ENCODE measurements at places on chromosomes 16 and 17. TPM values are rescaled to one million over a fixed set of nuclear protein-coding genes. Genes with fewer than 3 reads are reported as not detected.
A peak's percentile ranks its signal among the peaks of the same experiment; 100 is the strongest.

Gene FAM222B
- total RNA-seq, result 17.6 TPM

DNA sequence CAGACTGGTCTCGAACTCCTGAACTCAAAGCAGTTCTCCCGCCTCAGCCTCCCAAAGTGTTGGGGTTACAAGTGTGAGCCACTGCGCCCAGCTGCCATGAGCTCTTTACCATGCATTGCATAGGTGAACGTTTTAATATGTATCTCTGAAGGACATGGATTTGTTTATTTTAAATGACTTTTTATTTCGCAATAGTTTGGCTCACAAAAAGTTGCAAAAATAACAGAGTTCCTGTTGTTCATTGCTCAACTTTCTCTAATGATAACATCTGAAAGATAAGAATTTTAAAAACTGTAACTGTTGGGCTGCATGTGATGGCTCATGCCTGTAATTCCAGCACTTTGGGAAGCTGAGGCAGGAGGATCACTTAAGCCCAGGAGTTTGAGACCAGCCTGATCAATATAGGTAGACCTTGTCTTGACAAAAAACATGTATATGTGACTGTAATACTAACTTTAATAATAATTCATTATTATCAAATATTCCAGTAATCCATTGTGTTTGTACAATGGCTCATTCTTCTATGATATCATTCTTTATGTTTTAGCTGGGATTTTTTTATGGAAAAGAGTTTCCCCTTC lies 80.1 kb downstream of the ABCC1 start:
- DNase-seq, result no peak

Gene FOXF1
- total RNA-seq, result not detected

Gene ATMIN
- 31.3 TPM for total RNA-seq

DNA sequence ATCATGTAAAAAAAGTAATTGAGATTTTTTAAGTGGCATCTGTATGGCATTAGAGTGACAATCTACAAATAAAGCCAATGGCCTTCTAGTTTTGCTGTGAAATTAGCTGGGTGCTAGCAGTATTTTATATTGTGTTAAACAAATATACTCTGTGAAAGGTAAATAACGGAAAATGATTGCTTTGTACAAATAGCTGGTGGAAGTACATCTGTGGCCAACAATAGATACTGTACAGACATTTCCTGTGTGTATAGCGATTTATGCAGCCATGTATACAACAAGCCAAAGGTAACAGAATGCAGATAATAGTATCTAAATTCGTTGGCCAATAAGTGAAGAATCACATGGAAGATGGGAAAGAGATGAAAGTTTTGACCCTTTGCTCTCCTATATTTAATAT lies 26.6 kb downstream of the IQCK start:
- no peak for DNase-seq

Gene APPBP2
- 35.6 TPM for total RNA-seq

DNA sequence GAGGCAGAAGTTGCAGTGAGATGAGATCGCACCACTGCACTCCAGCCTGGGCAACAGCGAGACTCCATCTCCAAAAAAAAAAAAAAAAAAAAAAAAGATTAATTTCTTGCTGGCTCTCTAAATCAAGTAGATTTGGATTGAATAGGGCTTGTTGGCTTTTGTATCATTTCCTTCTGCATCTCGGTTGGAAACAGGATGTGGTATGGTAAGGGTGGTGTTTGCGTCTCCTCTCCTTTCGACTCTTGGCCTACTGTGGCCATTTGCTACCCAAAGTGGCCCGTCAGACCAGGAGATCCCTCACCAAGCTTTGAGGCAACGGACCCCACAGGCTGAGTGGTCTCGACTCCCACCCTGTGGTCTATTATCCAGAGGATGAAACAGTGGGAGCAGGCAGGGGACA lies 168.0 kb upstream of the IRX3 start:
- DNase-seq, result no peak

DNA sequence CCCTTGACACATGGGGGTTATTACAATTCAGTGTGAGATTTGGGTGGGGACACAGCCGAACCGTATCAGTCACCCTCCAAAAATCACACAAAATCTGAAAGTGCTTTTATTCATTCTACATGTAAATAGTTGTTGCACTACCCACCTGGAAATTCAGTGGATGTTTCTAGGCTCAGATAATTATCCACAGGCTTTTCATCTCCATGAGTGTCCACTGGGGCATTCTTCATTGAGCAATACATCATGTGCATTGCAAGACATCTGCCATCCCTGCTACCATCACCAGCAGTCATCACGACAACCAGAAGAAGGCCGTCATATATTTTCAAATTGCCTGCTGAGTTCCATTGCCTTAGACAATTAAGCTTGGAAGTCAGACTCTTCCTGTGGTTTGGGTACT lies 330.8 kb downstream of the WWOX start:
- no peak for DNase-seq

DNA sequence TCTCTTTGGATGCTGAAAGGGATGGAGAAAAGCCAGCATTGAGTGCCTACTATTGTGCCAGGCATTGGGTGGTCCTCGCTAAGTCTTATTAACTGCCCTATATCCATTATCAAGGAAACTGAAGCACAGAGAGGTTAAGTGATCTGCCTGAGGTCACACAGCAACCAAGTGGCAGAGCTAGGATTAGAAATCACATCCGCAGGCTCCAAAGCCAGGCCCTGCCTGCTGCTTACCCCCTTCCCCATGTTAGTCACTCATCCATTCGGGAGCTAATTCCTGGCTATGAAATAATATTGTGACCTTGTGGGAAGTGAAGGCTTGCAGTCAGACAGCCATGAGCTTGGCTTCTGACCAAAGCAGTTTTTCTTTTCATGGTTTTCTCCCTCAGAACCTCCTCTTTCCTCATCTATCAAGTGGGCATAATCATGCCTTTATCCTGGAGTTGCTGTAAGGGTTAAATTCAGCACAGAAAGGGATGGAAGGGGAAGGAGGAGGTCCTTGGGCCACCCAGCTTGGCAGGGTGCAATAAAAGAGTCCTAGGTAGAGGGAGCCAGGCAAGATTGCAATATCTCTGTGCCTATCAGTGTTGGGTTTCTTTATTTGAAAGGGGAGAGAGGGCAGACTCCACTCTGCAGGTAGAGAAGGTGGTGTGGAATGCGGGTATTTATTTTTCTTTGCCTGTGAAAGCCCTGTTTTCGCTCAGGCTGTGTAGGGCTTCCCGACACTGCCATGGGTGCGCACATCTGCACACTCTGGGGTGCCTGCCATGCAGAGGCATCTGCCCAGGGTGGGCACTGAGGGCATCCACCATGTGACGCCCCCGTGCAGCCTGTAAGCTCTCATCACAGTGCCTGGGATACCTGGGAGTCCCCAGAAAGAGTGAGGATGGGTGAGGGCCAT lies 11.3 kb downstream of the RAI1 start:
- no peak for DNase-seq

GRCh38 chr17:17403899-17404576 lies 72.8 kb upstream of the MED9 start:
- peak; percentile 49 for DNase-seq

DNA sequence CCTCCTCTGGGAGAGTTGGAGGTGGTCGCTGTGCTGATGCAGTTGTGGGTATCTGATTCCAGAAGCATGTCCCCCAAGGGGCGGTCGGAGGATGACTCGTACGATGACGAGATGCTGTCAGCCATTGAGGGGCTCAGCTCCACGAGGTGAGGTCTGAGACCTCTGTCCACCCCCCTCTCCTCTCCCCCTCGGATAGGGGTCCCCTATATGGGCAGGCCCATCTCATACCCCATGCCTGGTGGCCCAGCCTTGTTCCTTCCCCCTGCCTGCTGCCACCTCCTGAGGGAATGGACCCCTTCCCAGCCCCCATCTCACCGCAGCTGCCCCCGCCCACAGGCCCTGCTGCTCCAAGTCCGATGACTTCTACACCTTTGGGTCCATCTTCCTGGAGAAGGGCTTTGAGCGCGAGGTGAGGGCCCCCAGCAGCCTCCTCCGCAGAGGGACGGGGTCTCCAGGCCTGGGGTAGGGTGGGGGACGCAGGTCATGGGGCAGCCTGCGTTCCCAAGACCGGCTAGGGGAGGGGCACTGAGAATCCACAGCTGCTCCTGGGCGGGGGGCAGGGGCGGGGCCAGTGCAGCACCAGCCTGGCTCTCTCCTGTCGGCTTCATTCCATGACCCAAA lies 39.2 kb downstream of the ADCY7 start:
- DNase-seq, result no peak

- DNase-seq, result no peak
These were observed 36.1 kb upstream of the FASN start for GRCh38 chr17:82134101-82134500.

Gene UBN1
- total RNA-seq, result 48.5 TPM

Gene CDH15
- not detected for total RNA-seq

- DNase-seq, result no peak
These were observed 328.2 kb downstream of the NPIPA8 start for GRCh38 chr16:18008356-18008755.

Gene TMEM238L
- not detected for total RNA-seq

GRCh38 chr17:21288571-21289017 lies 4.1 kb downstream of the MAP2K3 start:
- no peak for DNase-seq

Gene SOX9
- not detected for total RNA-seq

Gene XAF1
- total RNA-seq, result 85.5 TPM

DNA sequence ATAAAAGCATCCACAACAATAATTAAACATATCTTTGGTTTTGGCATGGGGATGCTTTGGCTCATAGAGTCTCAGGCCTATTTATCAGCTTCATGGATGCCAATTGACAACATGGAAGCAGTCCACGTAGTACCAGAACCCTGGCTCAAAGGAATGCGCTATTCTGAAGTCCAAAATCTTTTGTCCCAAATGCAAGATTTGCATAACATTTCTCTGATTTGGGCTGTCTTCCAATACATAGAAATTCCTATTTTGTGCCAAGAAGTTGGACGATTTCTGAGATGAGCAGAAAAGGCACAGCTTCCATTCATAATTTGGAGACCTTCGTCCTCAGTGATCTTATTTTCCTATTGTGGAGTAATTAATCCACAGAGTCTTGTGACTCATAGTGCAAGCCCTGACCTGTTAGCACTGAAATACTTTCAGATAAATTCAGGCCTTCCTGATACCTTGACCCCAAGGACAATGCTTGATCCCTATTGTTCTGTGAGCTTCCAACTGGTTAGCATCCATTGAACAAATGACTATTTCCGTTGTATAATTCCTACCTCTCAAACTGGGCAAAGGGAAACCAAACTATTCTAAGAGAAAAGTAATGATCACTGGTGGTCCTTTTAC lies 78.4 kb upstream of the CDH11 start:
- no peak for DNase-seq

GRCh38 chr17:70622368-70623260 lies 453.3 kb downstream of the KCNJ2 start:
- DNase-seq, result no peak

Gene LRRC36
- not detected for total RNA-seq

GRCh38 chr17:19760746-19761145 lies 12.6 kb upstream of the ALDH3A1 start:
- no peak for DNase-seq

Gene HBQ1
- not detected for total RNA-seq

DNA sequence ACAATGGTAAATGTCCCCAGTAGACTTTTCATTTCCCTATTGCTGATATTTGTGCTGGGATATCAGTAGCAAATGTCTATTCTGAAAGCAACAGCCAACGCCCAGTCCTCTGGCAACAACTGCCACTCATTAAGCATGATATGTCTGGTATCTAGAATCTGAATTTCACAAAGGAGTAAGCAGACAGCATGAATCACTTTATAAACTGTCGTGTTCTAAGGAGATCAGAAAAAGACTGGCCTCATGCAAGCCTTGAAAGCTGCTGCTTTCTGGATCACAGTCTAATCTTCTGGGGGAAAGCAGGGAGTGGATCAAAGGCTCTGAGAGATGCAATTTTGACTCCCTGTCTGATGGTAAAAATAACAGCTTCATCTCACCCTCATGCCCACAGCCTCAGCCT lies 153.1 kb upstream of the NOG start:
- DNase-seq, result no peak

Gene ABCA9
- not detected for total RNA-seq

GRCh38 chr17:39634384-39634871 lies 2.5 kb upstream of the STARD3 start:
- no peak for DNase-seq

GRCh38 chr16:674968-675883 lies at the start of gene RHBDL1:
Gene RHBDL1, plus strand, starts transcription at chr16:675671. Its CDS starts 120 bp downstream, at chr16:675791.
- DNase-seq, result no peak

DNA sequence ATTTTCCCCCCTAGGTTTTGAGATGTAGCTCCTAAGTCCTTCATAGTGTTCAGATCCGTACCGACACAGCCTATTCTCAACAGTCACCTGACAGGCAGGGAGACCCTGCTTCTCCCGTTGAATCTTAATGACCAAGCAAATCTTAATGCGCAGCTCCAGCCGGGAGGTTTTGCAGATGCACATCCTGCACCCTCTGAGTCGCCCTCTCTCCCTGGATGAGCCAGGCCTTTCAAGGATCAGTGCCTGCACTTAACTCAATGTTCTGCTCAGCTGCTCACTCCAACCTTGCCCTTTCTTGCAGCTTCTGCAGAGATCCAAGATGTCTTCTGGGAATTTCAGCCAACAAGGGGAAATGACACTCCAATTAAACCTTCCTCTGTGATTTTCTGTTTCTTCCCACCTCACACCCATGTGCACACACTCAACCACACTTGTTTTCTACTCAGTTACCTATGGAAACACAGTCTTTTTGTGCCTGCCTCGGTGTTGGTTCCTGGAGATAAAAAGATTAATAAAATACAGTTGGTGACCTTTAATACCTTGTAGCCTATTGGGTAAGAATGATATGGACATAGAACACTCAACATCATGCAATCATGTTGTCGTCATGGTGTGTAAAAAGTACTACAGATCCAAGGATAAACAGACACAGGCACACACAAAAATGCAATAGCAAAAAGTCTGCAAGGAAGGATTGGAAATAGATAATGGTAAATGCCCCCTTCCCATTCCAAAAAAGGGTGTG lies 76.9 kb upstream of the DYNLRB2 start:
- no peak for DNase-seq

DNA sequence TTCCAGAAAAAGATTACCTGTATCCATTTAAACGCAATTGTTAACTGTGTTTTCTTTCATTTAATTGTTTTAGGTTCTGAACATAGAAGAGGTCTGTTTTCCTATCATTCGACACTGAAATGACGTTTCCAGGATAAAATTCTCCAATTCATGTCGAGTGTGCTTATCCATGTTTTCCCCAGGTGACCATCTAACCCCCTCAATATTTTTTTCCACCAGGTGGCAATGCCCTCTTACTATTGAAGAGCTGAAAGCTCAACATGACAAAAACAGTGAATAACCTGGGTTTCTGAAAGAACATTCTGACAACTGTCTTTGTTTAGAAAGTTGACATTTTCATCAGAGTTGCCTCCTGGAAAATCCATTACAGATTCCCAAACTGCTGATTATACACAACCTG lies 948.7 kb downstream of the KCNJ2 start:
- DNase-seq, result no peak

Gene BLTP2
- total RNA-seq, result 153 TPM

- DNase-seq, result no peak
These were observed 15.2 kb downstream of the ZFHX3 start for GRCh38 chr16:73032541-73033270.

- DNase-seq, result no peak
These were observed 46.5 kb downstream of the TEX2 start for GRCh38 chr17:64216338-64217248.

Data from T-cell (primary cell).